ENCODE measurements at places on chromosomes 6 and 20. TPM values are rescaled to one million over a fixed set of nuclear protein-coding genes. Genes with fewer than 3 reads are reported as not detected.
A peak's percentile ranks its signal among the peaks of the same experiment; 100 is the strongest.

The MCHR2 gene
- not detected for total RNA-seq

GRCh38 chr6:69881322-69882151 lies 15.2 kb downstream of the COL19A1 start:
- ATAC-seq: peak; percentile 50

GRCh38 chr20:14481863-14482262 lies 144.5 kb upstream of the FLRT3 start:
- no peak for ATAC-seq

DNA sequence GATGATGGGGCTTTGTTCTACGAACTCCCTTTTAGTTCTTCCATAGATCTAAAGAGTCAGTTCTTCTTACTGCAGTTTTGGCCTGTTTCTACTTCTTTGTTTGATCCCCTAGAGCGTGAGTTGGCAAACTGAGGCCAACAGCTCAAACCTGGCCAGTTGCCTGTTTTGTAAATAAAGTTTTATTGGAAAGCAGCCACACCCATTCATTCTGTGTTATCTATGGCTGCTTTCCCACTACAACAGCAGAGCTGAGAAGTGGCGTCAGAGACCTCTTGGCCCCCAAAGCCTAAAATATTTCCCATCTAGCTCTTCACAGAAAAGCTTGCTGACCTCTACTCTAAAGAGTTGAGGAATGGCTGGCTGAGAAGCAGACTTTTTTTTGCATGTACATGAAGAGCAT lies 52.2 kb downstream of the EYA2 start:
- ATAC-seq: no peak

DNA sequence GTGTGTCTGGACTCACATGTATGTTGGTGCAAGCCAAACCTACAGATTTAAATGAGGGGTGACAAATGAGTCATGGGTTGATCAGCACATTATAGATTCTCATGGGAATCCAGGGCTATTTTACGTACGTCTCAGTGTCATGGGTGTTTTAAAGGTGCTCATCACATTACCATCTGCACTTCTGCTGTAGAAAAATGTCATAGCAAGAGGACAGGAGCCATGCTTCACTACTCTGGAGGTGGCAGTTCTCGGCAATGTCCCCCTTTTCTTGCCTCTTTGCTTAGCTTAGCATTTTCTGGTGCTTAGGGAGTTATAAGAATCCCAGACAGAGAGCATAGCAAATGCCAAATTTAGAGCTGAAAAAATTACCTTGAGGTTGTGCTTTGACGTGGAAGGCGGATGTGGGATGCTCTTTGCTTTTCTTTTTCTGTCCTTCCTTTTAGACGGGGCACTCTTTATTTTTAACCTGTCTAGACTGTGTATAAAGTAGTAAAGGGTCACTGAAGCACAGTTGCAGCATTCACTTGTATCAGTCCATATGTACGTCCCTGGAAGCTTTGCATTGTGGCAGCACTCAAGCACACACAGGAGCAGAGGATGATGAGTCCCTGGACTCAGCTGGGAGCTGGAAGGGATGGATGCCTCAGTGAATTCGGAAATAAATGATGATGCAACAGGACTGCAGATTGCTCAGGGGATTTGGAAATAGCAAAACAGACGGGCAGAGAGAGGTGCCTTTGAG lies 139.7 kb downstream of the SYNDIG1 start:
- ATAC-seq: no peak

DNA sequence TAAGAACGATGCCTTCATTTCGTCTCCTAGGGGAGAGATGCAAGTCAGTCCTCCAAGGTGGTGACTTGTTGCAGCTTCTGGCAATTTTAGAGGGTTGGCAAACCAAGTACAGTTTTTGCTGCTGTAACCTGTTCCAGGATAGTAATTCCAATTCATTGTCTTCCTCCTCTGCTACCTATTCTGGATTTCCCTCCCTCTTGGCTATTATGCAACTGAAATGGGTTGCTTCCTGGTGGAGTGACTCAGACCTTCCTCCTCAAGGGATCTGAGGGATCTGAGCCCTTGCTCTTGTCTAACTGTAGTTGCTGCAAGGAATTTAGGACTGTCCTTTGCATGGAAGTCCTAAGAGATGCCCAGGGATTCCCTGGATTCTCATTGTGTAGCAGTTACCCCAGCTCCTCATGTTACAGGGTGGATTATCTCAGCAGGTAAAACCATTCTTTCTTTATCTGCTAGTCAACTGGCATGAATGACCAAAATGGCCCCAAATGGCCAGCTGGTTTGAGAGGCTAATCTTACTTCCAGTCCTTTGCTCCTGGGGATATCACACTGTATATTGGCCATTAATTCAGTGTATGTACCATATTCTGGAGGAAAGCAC lies 17.6 kb upstream of the ELMO2 start:
- peak; percentile 92 for ATAC-seq

The NOTCH4 gene
- 2.7 TPM for total RNA-seq

The ARFGEF3 gene
- 1.2 TPM for total RNA-seq

GRCh38 chr20:47799116-47799715 lies 13.9 kb upstream of the SULF2 start:
- peak; percentile 15 for ATAC-seq

- ATAC-seq: peak; percentile 37
These were observed 154.5 kb downstream of the HACE1 start for GRCh38 chr6:104705095-104705707.

DNA sequence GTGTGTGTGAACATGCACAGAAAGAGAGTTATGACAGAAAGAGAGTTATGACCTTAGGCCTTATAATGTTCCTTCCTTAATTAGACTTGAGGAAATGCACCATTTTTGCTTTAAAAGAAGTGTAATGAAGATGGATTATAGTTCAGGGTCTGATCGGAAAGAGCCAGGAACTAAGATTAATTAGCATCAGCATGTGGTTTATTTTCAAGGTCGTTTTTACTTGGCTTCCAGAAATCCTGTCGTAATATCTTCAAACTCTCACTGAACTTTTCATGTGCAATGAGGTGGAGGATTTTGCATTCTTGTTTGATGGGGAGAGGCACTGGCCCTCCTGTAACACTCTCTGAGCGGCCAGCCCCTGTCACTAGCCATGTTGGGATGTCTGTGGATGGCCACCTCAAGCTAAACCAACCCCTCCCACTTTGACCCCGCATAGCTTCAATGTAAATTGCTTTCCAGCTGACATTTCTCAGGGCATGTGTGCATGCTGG lies 116.8 kb downstream of the CDC5L start:
- ATAC-seq: no peak

DNA sequence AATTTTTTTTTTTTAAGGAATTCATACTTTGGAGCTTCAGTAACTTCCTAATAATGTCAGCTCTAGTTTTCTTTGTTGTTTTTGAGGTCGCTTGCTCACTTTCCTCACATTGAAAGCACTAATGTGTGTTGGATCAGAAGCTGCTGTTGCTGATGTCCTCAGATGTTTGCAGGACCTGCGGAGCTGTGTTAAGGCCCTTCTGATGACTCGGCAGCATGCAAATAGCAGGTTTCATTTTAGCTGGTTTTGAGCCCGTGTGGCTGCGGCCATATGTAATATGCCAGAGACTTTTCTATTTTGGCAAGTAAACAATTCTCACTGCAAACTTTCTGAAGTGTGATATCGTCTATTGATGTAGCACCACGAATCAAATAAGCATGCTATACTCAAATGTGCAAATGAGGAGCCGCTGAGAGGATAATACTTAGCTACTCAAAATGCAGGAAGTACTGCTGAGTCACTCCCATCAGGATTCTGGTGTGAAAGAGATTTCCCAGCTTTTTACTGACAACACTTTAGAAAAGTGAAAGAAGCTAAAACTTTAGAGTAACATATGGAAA lies 187.8 kb downstream of the SASH1 start:
- no peak for ATAC-seq

- ATAC-seq: peak; percentile 69
These were observed 43.0 kb upstream of the CCR6 start for GRCh38 chr6:167079853-167080297.

The DBNDD2 gene
- 22.6 TPM for total RNA-seq

The DEFB125 gene
- not detected for total RNA-seq

GRCh38 chr20:14832630-14833029 lies 495.2 kb upstream of the FLRT3 start:
- ATAC-seq: no peak

GRCh38 chr20:53365076-53365475 lies 228.6 kb downstream of the ZNF217 start:
- no peak for ATAC-seq

The SLC16A10 gene
- 0.24 TPM for total RNA-seq

DNA sequence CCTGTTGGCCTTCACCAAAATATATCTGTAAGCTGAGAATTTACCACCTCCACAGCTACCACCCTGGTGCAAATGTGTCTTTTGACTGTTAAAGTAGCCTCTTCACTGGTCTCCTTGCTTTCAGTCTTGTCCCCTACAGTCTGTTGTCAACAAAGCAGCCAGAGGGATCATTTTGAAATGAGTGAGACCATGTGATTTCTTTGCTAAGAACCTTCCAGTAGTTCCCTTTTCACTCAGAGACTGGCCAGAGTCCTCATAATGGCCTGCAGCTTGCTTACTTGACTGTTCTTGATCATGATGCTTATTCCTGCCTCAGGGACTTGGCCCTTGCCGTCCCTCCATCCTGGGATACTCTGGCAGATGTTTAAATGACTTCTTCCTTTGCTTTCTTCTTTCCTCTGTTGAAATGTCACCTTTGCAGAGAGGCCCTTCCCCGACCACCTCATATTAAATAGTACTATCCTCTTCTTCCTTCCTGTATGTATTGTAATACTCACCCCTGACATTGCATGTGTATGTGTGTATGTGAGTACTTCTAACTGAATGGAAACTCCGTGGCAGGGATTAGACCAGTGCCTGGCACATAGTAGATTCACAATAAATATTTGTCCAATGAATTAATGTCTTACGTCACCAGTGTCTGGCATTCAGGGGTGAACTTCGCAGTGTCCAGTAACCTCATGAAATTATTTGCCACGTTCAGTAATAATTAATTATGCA lies 5.0 kb downstream of the MANBAL start:
- ATAC-seq: peak; percentile 31

- ATAC-seq: no peak
These were observed 6.2 kb downstream of the NAA20 start for GRCh38 chr20:20023395-20023794.

The TCF15 gene
- total RNA-seq: not detected

The RIN2 gene
- 42.3 TPM for total RNA-seq

GRCh38 chr6:70520575-70520974 lies 46.2 kb upstream of the SDHAF4 start:
- no peak for ATAC-seq

DNA sequence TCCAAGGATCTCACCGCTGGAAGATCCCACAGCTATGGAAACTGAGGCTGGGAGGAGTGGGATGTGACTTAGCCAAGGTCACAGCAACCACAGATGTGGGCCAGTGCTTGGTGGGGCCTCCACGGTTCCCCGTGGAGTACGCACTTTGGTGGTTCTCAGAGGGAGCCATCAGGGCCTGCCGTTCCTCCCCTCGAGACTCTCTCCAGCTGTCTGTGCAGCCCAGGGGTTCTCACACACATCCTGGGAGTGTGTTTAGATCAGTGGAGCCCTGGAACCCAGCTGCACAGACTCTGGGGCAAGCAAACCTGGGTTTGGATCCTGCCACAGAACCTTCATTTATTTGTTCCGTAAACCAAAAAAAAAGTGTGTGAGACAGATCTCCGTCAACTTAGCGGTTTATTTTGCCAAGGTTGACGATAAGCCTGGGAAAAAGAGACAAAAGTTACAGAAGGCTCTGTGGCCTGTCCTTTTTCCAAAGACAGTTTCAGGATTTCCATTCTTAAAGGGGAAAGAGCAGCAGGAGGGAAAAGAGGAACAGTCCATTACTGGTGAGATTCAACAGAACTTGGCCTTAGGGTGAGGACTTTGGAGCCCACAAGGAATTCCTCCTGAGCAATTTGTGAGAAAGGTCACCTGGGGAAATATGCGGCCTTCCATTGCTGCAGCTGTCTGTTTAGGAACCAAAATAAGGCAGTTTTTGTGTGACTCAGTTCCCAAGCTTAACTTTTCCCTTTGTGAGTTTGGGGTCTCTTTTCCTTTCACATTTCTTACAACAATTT lies 13.6 kb upstream of the MYMX start:
- ATAC-seq: no peak

The CTAGE9 gene
- not detected for total RNA-seq

DNA sequence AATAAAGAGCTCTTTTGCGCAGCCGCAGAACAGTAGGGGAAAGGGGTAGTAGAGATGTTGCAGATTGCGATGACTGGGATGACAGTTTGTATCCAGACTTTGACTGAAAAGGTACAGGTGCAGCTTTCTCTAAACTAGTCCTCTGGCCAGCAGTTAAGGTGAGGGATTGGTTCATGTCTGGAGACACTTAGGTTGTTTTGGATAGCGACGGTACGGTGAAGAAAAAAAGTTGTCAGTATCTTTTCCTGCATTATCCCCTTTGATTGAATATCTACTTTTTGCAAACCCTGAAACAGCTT lies 537 bp downstream of the PRR3 start:
- no peak for ATAC-seq

GRCh38 chr20:46362921-46363867 lies 43.2 kb downstream of the ELMO2 start:
- no peak for ATAC-seq

GRCh38 chr6:130961148-130961547 lies 101.9 kb downstream of the EPB41L2 start:
- ATAC-seq: no peak

DNA sequence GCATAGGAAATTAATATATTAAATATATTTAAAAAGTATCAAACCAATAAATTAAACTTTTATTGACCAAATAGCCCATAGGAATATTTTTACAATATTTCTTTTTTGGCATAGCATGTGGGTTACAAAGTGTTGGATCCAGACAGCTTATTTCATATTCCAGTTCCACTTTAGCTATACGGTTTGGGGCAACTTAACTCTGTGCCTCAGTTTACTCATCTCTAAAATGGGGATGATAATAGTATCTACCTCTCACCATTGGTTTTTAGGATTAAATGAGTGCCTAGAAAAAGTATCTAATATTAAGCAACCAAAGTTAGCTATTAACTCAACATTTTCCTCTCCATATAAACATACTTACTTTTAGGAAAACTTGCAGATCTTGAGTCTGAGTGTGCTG lies 243.8 kb downstream of the TBC1D32 start:
- ATAC-seq: no peak

DNA sequence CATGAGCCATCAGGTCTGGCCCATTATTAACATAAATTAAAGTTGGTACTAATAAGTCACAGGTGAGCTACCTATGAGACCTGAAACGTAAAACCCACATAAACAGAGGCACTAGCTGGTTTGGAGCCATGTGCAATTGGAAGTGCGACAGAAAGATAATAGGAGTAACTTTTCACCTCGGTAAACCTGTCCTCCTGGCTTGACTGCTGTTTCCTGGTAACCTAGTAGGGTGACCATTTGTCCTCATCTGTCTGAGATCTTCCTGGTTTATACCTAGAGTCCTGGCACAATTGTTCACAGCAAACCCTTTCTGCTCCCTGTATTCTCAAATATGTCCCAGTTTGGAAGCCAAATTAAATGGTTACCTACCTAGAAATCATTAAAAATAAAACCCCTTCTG lies 7.4 kb downstream of the TBC1D20 start:
- peak; percentile 83 for ATAC-seq

Measured in esophagus mucosa (tissue), 1 donor.